ENCODE measurements at places on chromosomes 12 and 14. TPM values are rescaled to one million over a fixed set of nuclear protein-coding genes. Genes with fewer than 3 reads are reported as not detected.

DNA sequence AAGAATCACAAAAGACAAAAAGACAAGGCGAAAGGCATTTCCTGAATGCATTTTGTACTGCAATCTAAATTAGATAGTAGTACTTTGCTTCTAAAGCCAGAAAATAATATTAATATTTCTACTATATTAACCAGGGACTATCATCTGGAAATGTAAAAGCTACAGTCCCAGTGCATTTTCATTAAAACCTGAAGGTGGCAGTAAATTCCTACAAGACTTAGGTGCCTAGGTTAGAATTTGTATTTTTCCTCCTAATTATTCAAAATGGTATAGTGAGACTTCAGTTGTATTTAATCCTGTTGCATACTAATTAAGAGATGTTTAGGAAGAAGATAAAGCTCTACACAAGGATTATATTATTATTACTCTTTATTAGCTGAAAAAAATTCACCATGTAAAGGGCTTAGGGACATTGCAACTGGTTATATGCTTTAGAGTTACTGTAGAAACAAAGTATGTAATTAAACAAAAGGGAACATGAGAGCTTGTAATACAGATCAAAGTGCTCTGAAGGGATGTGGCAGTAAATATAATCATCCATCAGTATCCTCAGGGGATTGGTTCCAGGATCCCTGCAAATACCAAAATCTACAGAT is 53.6 kb downstream of the BRMS1L start:
- DNase-seq = no peak

- DNase-seq = no peak
These were observed 29.6 kb downstream of the CFAP251 start for GRCh38 chr12:121947981-121948380.

DNA sequence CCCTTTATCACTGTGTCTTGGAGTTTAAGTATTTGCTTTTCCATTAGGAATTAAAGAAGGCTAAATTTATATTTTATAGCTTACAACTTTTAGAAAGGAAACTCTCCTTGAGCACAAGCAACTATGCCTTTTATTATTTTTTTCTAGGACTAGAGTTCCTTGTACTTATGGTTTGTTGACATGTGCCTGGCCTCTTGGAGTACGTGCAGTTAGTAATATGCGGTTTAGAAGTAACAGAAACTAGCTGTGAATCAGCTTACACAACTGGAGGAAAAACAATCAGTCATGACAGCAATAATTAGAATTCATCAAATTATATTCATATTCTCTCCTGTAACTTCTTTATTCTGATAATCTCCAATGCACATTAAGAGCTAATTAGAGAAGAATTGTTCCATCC is 428.7 kb downstream of the AEBP2 start:
- no peak for DNase-seq

DNA sequence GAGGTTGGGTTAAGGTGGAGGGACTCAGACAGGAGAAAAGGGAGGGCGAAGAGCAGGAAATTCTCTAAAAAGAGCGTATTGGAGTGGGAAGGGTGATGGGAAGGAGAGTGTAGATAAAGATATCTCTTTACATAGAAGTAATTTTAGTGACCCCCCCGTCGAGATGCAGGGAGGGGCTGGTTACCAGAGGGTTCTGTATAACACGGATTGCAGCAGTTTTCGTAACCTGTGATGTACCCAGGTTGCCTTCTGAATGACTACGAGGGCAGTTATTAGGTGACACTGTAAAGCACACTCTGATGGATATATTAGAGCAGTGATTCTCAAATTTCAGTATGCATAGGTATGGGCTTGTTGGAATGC is 443 bp downstream of the DNAL1 start:
- no peak for DNase-seq

DNA sequence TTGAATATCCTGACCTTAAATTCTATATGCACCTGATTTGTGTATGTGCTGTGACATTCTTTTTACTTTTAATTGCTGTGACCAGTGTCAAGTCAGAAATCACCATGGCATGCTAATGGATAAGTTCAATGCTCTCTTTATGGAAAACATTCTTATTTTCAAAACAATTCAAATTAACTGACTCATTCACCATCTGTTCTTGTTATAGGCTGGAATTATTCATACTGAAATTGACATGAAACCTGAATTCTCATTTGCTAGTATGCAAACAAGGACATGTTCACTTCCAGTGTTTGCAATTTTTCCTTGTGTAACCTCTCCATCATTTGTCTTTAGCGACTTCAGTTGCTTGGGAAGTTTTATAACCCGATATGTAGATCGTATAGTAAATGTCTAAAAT is at the start of gene TAS2R30:
TSS of gene TAS2R30 (minus strand) at position 340 of the 400 bp plus-strand sequence. CDS start 400 bp downstream, outside the sequence.
- DNase-seq = no peak

DNA sequence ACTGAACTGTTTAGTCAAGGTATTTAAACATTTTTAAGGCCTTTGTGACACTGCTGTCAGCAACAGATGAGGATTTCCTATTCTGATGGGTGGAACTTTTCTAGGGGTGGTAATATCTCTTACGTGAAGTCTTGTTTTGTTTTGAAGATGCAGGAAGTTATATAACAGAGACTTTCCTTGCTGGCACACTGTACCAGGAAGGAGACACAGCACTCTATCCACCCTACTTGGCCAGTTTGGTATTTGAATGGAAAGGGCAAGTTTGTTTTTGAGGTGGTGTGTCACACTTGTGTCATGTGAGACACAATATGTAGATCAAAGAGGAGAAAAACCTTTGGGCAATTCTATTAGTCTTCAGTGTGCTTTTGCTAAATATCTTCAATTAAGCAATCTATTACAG is 51.6 kb upstream of the SRP54 start:
- peak; percentile 49 for DNase-seq

The DDX51 gene
- 22.9 TPM for total RNA-seq

DNA sequence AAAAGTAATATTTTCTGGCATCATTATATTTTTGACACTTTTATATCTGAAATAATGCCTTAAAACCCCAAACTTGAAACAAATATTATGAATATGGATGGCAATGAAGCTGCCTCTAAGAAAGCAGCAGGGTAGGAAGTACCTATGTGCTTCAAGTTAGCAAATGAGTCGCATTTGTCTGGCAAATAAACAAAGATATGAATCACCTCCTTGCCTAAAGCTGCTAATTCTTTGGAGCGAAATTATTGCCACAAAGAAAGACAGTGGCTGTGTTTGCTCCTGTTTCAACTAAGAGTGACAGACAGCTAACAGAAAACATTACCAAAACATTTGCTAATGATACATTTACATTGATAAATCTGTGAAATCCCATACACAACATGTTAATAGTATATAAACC is 854.9 kb downstream of the RPS29 start:
- no peak for DNase-seq
